ENCODE measurements at places on chromosomes 3 and 15. TPM values are rescaled to one million over a fixed set of nuclear protein-coding genes. Genes with fewer than 3 reads are reported as not detected.

The DUOXA2 gene
- total RNA-seq, result not detected

The CNOT10 gene
- total RNA-seq, result 28.5 TPM

The FAM81A gene
- total RNA-seq, result 13.1 TPM

The ILDR1 gene
- total RNA-seq, result not detected

The BTLA gene
- 0.14 TPM for total RNA-seq

The FEZF2 gene
- not detected for total RNA-seq

The CHRM5 gene
- not detected for total RNA-seq

The TSC22D2 gene
- total RNA-seq, result 20.5 TPM

The MB21D2 gene
- total RNA-seq, result 5.7 TPM

The CYP19A1 gene
- 0.47 TPM for total RNA-seq

The DPPA4 gene
- total RNA-seq, result not detected

The GUCA1C gene
- not detected for total RNA-seq

The ZNF717 gene
- total RNA-seq, result 2.6 TPM

The RHOV gene
- total RNA-seq, result 3.7 TPM

The CLRN1 gene
- not detected for total RNA-seq

The MYH15 gene
- total RNA-seq, result 0.16 TPM

The ADGRG7 gene
- not detected for total RNA-seq

The GREM1 gene
- total RNA-seq, result 5.9 TPM

The DLL4 gene
- 2.3 TPM for total RNA-seq

The ANKUB1 gene
- not detected for total RNA-seq

The QARS1 gene
- total RNA-seq, result 156 TPM

The RTP2 gene
- not detected for total RNA-seq

Data from A549 treated with dexamethasone at 1 μM for 4 hours (cell line).